ENCODE measurements at places on chromosomes 4 and X.

DNA sequence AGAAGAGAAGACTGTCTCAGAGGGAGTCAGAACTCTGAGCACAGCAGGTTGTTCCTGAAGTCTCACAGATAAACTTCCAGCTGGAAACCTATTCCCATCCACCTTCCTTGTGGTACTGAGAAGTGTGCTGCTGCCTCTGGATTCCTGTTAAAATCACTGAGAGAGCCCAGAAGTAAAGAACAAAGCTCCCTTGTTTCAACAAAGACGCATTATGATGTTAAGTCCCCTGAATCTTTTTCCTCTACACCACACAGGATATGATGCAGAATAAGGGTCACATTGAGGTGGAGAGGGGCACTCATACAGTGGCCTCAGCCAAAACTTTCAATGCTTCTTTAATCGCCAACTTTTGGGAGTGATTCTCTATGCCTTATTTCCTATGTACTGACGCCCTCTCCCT, 321.0 kb downstream of the OPHN1 start:
- DNase-seq: no peak

GRCh38 chrX:46849933-46850332, 13.1 kb downstream of the RP2 start:
- DNase-seq: no peak

DNA sequence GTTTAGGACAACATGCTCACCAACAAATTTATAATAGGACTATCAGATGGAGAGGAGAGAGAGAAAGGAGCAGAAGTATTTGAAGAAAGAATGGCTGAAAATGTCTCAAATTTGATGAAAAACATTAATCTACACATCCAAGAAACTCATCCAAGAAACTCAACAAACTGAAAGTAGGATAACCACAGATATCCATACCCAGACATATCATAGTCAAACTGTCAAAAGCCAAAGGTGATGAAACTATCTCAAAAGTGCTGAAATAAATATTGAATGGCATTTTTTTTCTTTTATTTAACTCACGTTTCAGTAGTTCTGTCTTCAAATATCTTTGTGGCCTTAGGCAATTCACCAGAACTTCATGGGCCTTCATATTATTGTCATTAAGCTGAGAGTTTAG, 116.2 kb downstream of the TBC1D19 start:
- no peak for DNase-seq

DNA sequence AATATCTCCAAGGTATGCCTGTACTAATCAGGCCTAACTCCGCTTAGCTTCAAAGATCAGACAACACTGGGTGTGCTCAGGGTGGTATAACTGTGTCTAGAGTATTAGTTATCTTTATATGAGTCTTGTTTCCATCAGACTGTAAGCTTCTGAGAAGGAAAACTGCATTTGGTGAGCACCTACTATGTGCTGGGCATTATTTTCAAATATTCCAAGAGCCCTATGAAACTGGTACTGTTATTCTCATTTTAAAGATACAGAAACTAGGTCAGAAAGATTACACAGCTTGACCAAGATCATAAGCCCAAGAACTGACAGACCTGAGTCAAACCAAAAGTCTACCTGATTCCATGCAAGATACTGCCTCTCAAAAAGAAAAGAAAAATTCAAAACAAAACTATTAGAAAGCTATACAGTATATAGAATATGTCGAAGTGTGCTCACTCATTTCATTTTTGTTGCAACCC, 44.4 kb downstream of the LRBA start:
- DNase-seq: no peak
